GM12878 (cell line): ENCODE measurements at places on chromosomes 2 and 18.

DNA sequence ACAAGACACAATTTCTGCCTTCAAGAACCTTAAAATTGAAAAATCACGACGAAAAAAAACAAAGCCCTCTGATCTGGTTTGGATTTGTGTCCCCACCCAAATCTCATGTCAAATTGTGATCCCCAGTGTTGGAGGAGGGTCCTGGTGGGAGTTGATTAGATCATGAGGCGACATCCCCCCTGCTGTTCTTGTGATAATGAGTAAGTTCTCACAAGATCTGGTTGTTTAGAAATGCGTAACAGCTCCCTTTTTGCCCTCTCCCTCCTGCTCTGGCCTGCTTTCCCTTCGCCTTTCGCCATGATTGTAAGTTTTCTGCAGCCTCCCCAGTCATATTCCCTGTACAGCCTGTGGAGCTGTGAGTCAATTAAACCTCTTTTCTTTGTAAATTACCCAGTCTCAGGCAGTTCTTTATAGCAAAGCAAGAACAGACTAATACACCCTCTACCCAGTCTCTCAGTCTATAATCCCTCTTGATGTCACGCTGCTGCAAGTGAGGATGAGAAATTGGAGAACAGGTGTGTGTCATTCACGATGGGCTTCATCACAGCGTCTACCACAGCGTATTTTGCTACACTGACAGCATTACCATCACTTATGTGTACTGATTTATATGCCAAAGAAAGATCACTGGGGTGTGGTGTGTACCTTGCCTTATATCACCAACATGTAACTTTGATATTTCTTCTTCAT lies 330.7 kb downstream of the MTX2 start:
- no peak overlapping the region for H3K4me3 ChIP-seq
- no peak overlapping the region for H3K27ac ChIP-seq
- H3K4me1 ChIP-seq: no peaks in the 10 kb centered on the region
- no peaks in the 10 kb centered on the region for H3K36me3 ChIP-seq
- no peaks in the 10 kb centered on the region; the same call in 1 of the 2 replicates for H3K27me3 ChIP-seq

- no peak overlapping the region for H3K27ac ChIP-seq
- no peak for DNase-seq
- no peaks in the 10 kb centered on the region for H3K36me3 ChIP-seq
- H3K4me3 ChIP-seq: no peak overlapping the region
- H3K27me3 ChIP-seq: no peaks in the 10 kb centered on the region
Observed at GRCh38 chr2:206064077-206064476, 21.9 kb downstream of the INO80D start.

GRCh38 chr2:223523551-223524001 lies 78.6 kb downstream of the SCG2 start:
- H3K27me3 ChIP-seq: no peaks in the 10 kb centered on the region
- no peak overlapping the region for H3K27ac ChIP-seq
- H3K4me3 ChIP-seq: no peak overlapping the region
- H3K36me3 ChIP-seq: no peaks in the 10 kb centered on the region
- H3K4me1 ChIP-seq: no peaks in the 10 kb centered on the region

- no peaks in the 10 kb centered on the region for H3K36me3 ChIP-seq
- no peaks in the 10 kb centered on the region for H3K4me1 ChIP-seq
- H3K27me3 ChIP-seq: no peaks in the 10 kb centered on the region
- H3K27ac ChIP-seq: no peak within 1 kb of the TSS
- no peak for DNase-seq
Observed at GRCh38 chr2:232455426-232456255, at the start of gene ALPI. Gene ALPI, plus strand, starts transcription at chr2:232456153. Its CDS starts 47 bp downstream, at chr2:232456200.

DNA sequence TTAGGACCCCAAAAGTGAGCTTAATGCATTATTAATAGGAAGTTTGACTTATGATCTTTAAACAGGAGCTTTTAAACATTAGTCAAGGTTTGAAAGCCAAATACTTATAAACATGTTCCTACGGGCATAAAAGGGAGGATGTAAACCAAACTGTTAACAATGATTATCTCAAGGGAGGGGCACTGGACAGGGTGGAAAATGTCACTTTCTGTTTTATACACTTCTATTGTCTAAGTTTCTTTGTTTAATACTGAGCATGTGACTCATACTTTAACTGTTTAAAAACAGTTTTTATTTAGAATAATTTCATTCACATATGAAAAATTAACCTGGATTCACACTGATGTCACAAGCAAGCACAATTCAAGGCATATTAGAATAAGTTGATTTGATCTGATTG lies 18.3 kb upstream of the ITGA6 start:
- H3K27ac ChIP-seq: no peak overlapping the region
- H3K36me3 ChIP-seq: no peaks in the 10 kb centered on the region
- H3K4me3 ChIP-seq: no peak overlapping the region
- peaks cover 4% of the 10 kb centered on the region; the same call in 1 of the 2 replicates for H3K27me3 ChIP-seq

GRCh38 chr2:55519938-55520885 lies 694 bp downstream of the CFAP36 start:
- no peaks in the 10 kb centered on the region; the same call in 1 of the 2 replicates for H3K36me3 ChIP-seq
- H3K27ac ChIP-seq: peak overlapping the region; percentile 36; the same call in 1 of the 2 replicates
- H3K4me1 ChIP-seq: no peaks in the 10 kb centered on the region

GRCh38 chr18:6478121-6478520 lies 63.4 kb upstream of the L3MBTL4 start:
- H3K36me3 ChIP-seq: no peaks in the 10 kb centered on the region
- no peaks in the 10 kb centered on the region for H3K27me3 ChIP-seq
- no peak overlapping the region for H3K4me3 ChIP-seq
- DNase-seq: no peak
- no peaks in the 10 kb centered on the region for H3K4me1 ChIP-seq

GRCh38 chr2:40325116-40325515 lies 126.8 kb downstream of the SLC8A1 start:
- H3K4me3 ChIP-seq: no peak overlapping the region
- H3K27me3 ChIP-seq: no peaks in the 10 kb centered on the region
- H3K36me3 ChIP-seq: no peaks in the 10 kb centered on the region

DNA sequence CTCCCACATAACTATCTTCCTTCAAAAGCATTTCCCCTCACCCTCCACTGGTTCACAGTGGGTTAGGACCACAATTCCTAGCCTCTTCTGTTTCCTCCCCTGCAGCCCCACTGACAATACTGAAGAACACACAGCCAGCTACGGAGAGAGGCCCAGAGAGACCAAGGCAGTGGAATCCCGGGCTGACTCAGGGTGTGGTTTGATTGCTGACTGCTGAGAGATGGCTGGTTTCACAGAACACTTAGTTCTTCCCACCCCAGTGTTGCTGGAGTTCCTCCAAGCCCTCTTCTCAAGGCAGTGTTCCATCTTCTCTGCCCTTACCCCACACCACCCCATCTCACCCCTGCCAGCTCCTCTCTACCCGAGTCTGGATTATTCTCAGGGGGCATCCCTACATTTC lies 43.3 kb upstream of the ZFP36L2 start:
- H3K4me1 ChIP-seq: peaks cover 10% of the 10 kb centered on the region
- no peaks in the 10 kb centered on the region for H3K27me3 ChIP-seq
- no peak for DNase-seq
- H3K36me3 ChIP-seq: no peaks in the 10 kb centered on the region
- no peak overlapping the region for H3K27ac ChIP-seq

DNA sequence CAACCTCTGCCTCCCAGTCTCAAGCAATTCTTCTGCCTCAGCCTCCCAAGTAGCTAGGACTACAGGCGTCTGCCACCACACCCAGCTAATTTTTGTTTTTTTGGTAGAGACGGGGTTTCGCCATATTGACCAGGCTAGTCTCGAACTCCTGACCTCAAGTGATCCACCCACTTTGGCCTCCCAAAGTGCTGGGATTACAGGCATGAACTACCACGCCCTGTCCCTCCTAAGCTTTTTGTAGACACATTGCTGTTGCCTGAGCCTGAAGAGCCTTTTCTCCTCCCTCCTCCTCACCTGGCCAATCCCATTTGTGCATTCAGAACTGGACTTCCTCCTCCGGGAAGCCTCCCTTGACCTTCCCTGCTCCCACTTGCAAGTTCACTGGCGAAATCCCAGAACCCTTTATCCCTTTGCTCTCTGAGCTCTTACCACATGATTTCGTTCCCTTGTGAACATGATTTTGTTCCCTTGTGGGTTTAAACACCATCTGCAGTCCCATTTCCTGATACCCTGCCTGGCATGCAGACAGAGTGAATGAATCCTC lies 2.6 kb downstream of the C2orf72 start:
- H3K4me3 ChIP-seq: no peak overlapping the region
- no peaks in the 10 kb centered on the region for H3K36me3 ChIP-seq
- no peaks in the 10 kb centered on the region for H3K4me1 ChIP-seq
- peaks cover 12% of the 10 kb centered on the region for H3K27me3 ChIP-seq
- no peak for DNase-seq
- H3K27ac ChIP-seq: no peak overlapping the region

DNA sequence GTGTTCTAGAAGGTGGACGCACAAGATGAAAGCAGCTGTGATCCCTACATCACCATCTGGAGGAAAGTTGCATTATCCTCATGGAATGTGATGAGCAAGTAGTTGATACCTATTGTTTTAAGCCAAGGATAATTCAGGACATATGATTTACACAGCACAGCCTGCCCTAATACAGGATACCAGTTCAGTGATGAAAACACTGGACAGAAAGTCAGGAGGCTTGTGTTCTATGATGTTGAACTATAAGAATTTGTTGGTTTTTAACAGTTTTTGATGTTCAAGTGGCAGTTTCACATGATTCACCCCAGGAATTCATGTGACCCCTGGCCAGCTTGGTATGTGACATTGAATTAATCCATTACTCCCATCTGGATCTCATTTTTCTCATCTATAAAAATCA lies 6.2 kb upstream of the CHST10 start:
- no peaks in the 10 kb centered on the region for H3K27me3 ChIP-seq
- no peaks in the 10 kb centered on the region for H3K4me1 ChIP-seq
- H3K36me3 ChIP-seq: no peaks in the 10 kb centered on the region

DNA sequence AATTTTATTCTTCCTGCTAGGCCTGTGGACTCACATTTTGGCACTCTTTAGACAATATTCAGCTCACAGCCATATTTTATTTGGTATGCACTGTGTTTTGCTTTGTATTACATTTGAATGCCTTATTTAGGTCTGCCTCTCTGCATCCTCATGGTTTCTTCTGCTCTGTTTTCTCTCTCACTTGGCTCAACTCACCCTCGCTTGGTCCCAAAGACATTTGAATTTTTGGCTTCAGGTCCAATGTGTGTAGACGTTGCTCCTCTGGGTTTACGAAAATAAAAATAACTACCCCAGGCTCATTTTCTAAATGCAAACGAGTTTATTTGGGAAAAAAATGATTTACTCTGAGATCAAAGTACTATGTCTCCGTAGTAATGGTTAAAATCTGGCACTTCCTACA lies 91.1 kb upstream of the REG3A start:
- H3K4me3 ChIP-seq: no peak overlapping the region
- H3K36me3 ChIP-seq: no peaks in the 10 kb centered on the region
- H3K27ac ChIP-seq: no peak overlapping the region
- no peaks in the 10 kb centered on the region for H3K4me1 ChIP-seq
- no peak for DNase-seq
